Cortex of kidney (tissue), 1 donor: ENCODE measurements at places on chromosomes 2 and 18.

- DNase-seq = no peak
Measured at GRCh38 chr2:58122540-58122939, 75.9 kb downstream of the VRK2 start.

DNA sequence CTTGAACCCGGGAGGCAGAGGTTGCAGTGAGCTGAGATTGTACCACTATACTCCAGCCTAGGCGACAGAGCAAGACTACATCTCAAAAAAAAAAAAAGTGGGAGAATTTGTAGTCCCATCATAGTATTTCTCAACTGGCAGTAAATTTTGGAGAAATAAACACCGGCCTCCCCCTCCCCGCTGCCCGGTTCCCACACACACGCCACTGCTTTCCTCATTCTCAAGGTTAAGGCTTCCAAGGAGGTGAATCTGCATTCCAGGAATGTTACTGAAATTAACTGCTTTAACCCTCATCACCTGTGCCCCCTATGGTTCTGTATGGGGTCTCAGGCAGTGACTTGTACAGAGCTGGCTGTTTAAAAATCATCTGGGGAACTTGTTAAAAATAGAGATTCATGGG is 49.9 kb downstream of the MRPL35 start:
- DNase-seq = no peak

DNA sequence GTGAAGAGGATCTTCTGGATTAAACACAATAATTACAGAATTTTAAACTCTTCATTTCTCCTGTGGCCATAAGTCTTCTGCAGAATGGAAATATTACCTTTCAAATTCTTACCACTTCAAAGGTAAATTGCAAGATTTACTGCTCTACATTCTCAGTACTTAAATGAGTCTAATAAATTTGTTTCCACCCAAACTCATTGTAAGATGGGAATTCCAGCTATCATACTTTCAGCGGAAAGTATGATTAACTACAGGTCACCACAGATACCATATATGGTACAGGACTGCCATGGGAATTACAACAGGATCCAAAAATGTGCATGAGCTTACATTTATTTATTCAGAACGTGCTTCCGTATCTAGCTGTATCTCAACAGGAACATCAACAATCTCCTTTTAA is 3.1 kb downstream of the DSC3 start:
- no peak for DNase-seq

- no peak for DNase-seq
Measured at GRCh38 chr2:80525152-80525551, 220.6 kb upstream of the LRRTM1 start.

GRCh38 chr2:220432645-220433044 is 805.2 kb downstream of the SLC4A3 start:
- no peak for DNase-seq

- no peak for DNase-seq
Measured at GRCh38 chr2:171741189-171741588, 53.9 kb downstream of the DYNC1I2 start.

GRCh38 chr2:29920130-29920577 is 1.2 kb downstream of the ALK start:
- no peak for DNase-seq

DNA sequence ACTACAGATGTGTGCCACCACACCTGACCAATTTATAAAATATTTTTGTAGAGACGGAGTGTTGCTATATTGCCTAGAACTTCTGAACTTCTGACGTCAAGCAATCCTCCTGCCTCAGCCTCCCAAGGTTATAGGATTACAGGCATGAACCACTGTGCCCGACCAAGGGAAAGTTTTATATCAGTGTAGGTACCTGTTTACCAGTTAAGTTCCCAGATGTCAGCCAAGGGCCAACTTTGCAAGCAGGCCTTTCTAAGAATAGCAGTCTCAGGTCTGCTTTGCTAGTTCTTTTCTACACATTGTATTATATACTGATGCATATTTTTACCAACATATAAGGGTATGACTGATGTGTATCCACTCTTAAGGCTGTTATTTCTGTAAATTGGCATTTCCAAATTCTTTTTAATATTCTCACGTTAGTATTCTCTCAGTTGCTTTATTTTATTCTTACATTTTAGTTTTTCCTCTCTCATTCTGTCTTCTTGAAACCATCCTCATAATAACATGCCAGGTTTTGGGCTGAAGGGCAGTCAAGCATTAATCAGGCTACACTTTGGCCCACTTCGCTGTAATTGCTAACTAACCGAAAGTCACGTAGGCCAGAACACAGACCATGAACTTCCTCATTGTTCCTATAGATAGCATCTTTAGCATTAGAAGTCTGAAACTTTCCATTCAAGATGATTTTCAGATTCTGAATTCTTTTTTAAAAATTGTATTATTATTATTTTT is 25.0 kb upstream of the CXXC1 start:
- DNase-seq = no peak

GRCh38 chr18:62282188-62282629 is 42.9 kb upstream of the TNFRSF11A start:
- DNase-seq = no peak

GRCh38 chr2:25851740-25852503 is 26.4 kb downstream of the ASXL2 start:
- DNase-seq = no peak

DNA sequence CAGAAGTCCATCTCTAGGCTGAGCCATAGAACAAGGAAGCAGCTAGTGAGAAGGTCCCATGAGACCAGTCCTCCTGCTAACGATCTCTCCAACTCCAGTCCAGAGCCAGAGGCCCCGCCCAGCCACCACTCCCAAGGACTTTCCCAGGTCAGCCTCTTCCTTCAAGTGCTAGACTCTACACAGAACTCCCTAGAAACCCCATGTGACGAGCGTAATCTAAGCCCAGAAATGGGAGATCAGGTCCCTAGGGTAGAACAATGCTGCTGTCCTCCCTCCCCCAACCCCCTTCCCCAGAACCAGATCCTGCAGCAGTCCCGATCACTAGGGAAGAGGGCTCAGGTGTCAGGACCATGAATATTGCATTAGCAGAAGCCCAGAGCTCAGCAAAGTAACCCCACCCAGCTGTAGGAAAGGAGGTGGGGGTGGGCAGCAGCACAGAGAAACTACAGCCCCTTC is 6.9 kb downstream of the DCTN1 start:
- DNase-seq = no peak

GRCh38 chr2:67041051-67041450 is 356.1 kb upstream of the ETAA1 start:
- no peak for DNase-seq

DNA sequence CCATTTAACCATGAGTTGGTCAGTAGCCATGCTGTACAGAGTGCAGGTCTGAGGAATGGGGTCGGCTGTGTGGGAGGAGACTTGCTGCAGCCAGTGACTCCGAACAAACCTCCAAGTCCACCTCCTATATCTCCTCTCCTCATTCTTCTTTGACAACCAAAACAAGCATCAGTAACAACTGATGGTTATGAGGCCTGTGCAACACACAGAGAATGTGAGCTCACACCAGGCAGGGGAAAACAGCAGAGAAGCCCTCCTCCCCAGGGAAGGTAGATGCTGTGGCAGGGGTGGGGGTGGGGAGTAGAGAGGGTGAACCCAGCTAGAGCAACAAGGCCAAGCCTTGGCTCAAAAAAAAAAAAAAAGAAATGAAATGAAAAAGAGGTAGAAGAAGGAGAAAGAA is 12.3 kb upstream of the CNGA3 start:
- no peak for DNase-seq

DNA sequence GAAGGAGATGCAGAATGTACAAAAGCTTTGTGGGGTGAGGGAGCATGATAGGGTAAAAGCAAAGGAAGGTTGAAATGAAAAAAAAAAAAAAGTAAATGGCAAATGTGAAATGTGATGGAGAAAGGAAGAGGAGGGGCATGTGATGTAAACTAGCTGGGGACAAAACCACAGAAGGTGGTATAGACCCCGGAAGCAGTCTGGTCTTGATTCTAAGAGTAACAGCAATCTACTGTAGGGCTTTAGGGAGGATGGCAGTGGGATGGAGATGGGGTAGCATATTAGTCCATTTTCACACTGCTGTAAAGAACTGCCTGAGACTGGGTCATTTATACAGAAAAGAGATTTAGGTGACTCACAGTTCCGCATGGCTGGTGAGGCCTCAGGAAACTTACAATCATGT is 362.0 kb downstream of the SOCS6 start:
- no peak for DNase-seq

DNA sequence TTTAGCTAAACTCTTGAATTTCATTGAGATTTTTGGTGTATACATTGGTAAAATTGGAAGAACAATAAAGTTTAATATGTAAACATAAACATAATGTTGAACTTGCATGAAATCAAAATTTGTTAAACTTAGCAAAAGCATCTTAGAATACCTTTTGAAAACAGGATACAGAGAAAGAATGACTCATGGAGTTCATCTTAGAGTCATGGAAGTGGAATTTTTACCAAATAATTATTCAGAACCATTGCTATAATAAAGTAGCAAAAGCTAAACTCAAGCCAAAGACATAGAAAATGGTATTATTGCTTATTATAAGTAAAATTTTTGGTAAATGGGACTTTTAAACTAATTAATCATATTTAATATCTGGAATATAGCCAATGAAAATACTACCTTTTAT is 841.6 kb upstream of the SLC39A10 start:
- no peak for DNase-seq

DNA sequence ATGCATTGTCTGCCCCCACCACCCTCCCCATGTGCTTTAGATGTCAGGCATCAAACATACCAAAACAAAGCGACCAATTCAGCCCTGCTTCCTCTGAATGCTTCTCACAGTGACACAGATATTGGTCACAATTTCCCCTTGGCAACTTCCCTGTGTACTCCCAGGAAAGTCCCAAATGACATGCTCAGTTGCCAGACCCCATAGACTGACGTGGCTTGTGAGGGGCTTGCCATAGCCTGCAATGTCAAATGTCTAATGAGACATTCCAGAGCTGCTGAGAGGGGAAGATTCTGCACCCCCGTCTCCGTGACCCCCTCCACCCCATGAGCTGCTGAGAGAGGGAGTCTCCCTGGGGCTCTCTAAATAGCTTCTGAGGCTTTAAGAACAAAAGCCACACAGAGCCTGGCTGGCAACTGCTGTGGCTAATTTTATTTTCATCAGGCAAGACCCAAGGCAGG is 47.3 kb downstream of the RFTN2 start:
- no peak for DNase-seq

DNA sequence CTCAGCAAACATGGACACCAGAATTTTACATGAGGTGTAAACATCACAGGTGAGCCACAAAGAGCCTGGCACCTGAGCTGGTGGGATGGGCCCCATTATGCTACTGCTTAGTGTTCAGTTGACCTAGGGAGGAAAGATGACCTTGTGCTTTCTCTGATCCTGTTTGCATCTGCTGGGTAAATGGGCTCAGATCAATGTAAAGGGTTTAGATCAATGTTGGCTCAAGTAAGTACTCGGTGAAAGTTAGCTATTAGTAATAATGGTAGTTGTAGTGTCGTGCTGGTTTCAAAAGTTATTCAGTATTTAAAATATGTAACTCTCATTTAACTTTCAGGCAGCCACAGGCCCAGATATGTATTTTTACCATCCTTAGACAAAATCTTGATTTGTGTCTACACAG is 19.8 kb downstream of the ABHD3 start:
- no peak for DNase-seq

GRCh38 chr2:111626037-111626864 is 257.7 kb downstream of the ANAPC1 start:
- no peak for DNase-seq

DNA sequence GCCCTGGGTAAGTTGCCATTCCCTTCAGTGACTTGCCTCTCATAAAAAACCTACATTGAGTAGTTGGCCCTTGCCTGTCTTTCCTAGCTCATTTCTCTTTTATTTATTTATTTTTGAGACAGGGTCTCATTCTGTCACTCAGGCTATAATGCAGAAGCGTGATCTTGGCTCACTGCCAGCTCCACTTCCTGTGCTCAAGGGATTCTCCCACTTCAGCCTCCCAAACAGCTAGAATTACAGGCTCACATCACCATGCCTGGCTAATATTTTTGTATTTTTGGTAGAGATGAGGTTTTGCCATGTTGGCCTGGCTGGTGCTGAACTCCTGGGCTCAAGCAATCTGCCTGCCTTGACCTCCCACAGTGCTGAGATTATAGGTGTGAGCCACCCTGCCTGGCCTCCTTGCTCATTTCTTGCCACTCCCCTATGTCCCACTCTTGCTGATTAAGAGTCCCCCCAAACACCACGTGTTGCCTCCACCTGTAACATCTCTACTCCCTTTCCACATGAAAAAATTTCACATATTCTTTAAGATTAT is 12.6 kb downstream of the EVA1A start:
- no peak for DNase-seq

DNA sequence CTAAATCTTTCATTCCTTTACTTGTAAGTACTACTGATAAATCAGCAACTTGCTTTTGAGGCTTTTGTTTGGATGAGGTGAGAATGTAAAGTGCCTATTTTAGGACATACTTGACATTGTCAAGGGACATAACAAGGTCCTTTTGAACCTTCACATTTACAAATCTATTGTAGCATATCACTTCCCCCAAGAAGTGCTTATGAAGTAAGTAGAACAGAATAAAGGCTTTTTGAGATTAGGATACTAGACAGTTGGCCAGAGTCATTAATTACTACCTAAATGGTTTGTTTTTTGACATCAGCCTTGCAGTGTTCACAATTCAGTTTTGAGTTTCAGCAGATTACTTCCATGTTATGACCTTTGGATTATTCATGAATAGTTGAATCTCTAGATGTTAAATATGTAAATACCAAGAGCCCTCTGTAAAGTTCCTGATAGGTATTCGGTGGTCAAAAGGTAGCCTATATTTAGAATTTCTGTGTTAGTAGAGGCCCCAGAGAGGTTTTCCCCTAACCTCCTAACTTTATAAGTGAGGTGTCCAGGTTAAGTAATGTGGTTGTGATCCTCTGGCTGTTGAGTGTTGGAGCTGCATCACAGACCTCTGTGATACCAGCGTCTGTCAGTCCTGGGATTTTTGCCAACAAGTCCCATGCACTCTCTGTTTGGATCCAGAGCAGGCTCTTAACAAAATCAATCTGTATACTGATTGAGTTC is 67.2 kb downstream of the LCLAT1 start:
- DNase-seq = no peak

DNA sequence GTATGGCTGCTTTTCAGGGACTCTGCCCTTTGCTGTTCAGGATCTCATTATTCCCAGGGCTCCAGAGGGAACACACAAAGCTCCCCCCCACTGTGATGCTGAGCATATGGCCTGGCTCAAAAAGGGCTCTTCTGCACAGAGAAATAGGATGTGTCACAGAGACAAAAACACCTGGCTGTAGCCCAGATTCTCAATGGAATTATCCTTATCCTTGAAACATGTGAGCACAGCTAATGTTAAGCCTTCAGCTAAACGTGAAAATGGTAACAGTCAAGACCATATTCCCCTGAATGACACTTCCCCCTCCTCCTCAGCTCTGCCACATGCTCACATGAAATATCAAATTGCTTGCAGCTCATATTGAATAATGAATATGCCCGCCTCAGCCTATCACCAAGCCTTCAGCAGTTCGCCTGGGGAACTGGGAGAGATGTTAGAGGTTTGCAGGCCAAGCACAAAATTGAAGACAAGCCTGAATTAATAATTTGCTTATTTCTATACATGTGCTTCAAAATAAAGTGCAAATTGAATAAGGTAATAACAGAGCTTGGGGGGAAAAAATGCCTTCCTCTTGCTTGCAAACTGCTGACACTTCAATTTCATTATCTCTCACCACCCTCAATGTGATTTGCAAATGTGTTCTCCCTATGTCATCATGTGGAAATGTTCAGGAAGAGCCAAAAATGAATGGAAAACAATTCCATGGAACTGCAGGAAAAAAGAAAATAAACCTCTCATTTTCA is 181.0 kb upstream of the HNRNPA3 start:
- no peak for DNase-seq

- no peak for DNase-seq
Measured at GRCh38 chr2:96596596-96596995, 41.5 kb downstream of the KANSL3 start.

- no peak for DNase-seq
Measured at GRCh38 chr2:25354116-25354515, 12.4 kb upstream of the DNMT3A start.
